ENCODE measurements at places on chromosomes 4 and X. TPM values are rescaled to one million over a fixed set of nuclear protein-coding genes. Genes with fewer than 3 reads are reported as not detected.

Gene UGT2B28
- not detected for total RNA-seq

Gene ADRA2C
- total RNA-seq = 0.50 TPM

Gene CCNB3
- 0.17 TPM for total RNA-seq

Gene GRIA3
- 3.3 TPM for total RNA-seq

Gene SYP
- 0.87 TPM for total RNA-seq

Gene SEC24D
- 97.4 TPM for total RNA-seq

Gene SYTL5
- 2.8 TPM for total RNA-seq

Gene IL2RG
- total RNA-seq = not detected

Gene GRIA2
- not detected for total RNA-seq
